ENCODE measurements at places on chromosomes 6 and 20.

GRCh38 chr6:16907991-16908390, 146.7 kb upstream of the ATXN1 start:
- no peak for DNase-seq

DNA sequence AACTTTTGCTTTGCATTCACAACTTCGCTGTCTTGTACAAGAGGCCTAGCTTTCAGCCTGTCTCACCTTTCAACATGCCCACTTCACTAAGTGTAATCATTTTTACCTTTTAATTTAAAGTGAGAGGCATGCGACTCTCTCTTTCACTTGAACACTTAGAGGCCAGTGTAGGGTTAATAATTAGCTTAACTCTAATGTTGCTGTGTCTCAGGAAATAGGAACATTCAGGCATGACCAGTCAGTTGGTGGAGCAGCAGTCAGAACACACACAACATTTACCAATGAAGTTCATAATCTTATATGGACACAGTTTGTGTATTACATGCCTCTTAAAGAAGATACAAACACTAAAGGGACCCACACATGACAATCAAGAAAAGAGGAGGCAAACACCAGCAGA, 47.6 kb downstream of the HTR1B start:
- DNase-seq, result no peak

GRCh38 chr6:127381384-127381783, 38.0 kb upstream of the ECHDC1 start:
- no peak for DNase-seq

DNA sequence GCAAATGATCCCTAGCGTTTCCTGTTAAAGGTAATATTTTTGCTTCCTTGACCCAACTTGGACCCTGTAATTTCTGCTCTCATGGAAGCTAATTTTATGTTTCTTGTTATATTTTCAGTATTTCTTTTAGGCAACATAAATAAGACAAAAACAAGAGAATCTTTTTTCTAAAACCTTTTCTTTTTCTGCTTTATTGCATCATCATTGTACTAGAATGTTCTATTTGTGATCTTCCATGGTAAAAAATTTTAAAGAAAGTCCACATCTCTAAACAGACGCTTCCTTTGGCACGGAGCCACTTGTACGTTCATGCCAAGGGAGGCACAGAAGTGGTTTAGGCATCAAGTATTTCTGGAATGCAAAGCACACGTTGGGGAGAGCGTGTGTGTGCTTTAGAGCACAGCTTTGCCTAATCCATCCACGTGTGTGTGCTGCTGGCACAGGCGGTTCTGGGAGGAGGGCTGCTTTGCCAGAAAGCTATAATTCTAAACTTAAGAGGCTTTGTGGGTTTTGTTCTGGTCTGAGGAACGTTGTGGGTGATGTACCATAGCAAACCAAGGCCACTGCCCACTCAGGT, 98.3 kb downstream of the SASH1 start:
- DNase-seq, result no peak

GRCh38 chr20:20241976-20242375, 125.9 kb upstream of the INSM1 start:
- no peak for DNase-seq

DNA sequence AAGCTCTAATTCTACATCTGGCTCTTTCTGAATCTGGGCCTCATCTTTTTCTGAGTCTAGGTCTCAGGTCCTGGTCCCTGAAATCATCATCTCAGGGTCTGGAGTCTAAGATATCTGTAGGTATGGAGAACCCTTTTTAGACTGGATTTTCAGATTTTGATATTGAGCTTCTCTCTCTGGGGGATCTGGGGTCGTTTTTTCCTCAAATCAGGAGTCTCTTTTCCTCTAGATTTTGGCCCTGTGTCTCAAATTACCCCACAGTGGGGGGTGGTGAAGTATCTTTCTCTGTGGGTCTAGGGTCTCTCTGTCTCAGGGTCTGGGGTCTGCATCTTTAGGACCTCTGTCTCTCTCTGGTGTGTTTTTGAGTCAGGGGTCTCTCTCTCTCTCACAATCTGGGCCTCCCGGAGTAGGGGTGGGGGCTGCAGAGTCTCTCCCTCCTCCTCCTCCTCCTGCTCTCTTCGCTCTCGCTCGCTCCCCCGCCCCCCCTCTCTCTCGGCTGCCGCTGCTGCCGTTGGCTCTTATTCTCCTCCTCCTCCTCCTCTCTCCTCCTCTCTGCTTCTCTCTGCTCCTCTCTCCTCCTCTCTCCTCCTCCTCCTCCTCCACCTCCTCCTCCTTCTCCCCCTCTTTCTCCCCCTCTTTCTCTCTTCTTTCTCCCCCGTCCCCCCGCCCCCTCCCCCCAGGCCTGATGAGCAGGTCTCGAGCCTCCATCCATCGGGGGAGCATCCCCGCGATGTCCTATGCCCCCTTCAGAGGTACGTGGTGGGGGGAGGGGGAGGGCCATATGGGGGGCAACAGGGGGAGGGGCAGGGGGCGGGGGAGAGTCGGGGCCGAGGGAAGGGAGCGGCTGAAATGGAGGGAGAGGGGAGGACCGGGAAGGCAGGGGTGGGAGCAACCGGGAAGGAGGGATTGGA, at the start of gene SYNGAP1:
Gene SYNGAP1 (plus strand): TSS at position 486 of the 911 bp plus-strand sequence. CDS start 200 bp downstream, at position 686.
- DNase-seq, result no peak

GRCh38 chr6:116111552-116112528, 11.2 kb downstream of the NT5DC1 start:
- DNase-seq, result no peak

All from stimulated activated CD8-positive, alpha-beta memory T cell treated with anti-CD3 and anti-CD28 coated beads, Interleukin-7, amount 100 ng/mL, for 1 hour (primary cell).